ENCODE measurements at places on chromosomes 7 and 10. TPM values are rescaled to one million over a fixed set of nuclear protein-coding genes. Genes with fewer than 3 reads are reported as not detected.

GRCh38 chr7:97145068-97145467, 27.6 kb downstream of the SDHAF3 start:
- peak; percentile 61 for DNase-seq

GRCh38 chr10:79357180-79357579, 9.9 kb downstream of the PPIF start:
- DNase-seq: no peak

GRCh38 chr7:41385996-41386395, 316.9 kb downstream of the INHBA start:
- DNase-seq: peak; percentile 36

GRCh38 chr7:153381275-153382040, 621.9 kb downstream of the ACTR3B start:
- DNase-seq: no peak

DNA sequence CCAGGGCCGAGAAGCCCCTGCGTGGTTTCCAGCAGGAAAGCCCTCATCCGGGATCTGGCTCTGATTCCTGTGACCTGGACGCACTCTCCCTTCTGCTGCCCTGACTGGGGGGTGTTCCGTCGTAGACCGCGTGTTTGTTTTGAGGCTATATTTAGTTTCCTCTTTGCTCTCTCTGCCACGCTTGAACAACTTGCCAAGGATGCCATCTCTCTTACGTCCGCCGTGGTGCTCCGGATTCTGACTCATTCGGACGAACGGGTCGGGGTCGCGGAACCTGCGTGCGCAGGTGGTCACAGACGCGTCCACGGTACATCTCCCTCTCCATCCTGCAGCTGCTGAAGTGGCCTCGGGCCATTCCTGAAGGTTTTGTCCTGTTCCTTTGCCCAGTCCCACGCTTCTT, 10.4 kb upstream of the SORCS3 start:
- no peak for DNase-seq

DNA sequence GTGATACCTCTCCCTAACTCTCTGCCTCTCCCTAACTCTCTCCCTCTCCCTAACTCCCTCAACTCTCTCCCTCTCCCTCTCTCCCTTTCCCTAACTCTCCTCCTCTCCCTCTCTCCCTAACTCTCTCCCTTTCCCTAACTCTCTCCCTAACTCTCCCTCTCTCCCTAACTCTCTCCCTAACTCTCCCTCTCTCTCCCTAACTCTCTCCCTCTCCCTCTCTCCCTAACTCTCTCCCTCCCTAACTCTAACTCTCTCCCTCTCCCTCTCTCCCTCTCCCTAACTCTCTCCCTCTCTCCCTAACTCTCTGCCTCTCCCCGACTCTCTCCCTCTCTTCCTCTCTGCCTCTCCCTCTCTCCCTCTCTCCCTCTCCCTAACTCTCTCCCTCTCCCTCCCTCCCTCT, 2.0 kb upstream of the PTPRN2 start:
- no peak for DNase-seq

DNA sequence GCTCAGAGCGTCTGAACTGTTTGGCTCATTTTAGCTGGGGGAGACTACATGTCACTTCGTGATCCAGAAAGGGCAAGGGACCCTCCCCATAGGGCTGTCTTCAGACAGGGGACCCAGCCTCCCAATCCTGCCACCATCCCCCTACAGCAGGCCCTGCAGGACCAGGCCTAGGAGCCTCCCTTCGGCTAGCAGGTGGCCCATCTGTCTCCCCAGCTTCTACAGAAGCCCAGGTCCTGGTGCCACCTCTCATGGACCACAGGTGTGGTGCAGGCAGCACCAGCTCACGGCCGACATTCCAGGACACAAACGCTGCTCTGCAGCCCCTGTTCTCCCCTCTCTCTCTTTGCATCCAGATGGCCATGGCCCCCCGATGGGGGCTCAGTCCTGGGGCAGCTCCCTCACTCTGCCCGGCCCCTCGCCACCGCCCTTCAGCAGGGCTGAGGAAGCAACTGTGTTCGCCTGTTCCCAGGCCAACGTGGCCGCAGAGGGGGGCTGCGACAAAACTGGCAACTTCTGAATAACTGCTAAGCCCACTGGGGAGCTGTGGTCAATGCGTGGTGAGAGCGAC, 10.3 kb downstream of the TECPR1 start:
- no peak for DNase-seq

- no peak for DNase-seq
Observed at GRCh38 chr7:138002828-138003189, 923 bp upstream of the CREB3L2 start.

RNF32 gene
- 2.8 TPM for total RNA-seq

LRRC61 gene
- total RNA-seq: 0.33 TPM

- DNase-seq: no peak
Observed at GRCh38 chr7:101620991-101621390, 8.1 kb downstream of the MYL10 start.

DNA sequence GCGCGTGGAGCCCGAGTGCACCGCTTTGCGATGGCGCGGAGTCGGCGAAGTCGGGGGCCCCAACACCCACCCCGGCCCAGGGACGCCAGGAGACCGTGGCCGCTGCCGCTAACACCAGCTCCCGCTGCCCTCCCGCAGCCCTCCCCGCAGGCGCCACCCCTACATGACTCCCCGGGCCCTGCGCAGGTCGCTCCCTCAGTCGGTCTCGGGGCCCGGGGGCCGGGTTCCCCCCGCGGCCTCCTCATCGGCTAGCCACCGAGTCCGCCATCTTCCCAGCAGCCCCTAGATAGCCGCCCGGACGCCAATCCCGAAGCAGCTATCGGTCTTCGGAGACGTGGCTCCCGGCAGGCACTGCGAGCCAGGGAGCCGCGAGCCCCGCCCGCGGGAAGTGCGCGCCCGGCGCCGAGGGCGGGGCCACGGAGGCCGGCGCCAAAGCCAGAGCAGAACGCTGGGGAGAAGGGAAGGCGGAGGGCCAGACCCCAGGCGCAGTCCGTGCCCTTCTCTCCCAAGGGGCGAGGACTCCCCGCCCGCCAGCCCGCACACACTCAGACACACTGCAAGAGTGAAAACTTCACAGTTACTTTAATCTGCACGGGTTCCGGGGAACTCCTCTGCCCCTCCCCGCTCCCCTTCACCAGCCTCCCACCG, at the start of gene FASTK:
Gene FASTK, minus strand, starts transcription at position 288 of the 648 bp plus-strand sequence. Its CDS starts 43 bp downstream, at position 245.
- peak; percentile 87 for DNase-seq

- DNase-seq: no peak
Observed at GRCh38 chr10:6892864-6893263, 312.8 kb upstream of the PRKCQ start.

GRCh38 chr7:107939573-107940489, 48.8 kb downstream of the DLD start:
- DNase-seq: peak; percentile 79

DNA sequence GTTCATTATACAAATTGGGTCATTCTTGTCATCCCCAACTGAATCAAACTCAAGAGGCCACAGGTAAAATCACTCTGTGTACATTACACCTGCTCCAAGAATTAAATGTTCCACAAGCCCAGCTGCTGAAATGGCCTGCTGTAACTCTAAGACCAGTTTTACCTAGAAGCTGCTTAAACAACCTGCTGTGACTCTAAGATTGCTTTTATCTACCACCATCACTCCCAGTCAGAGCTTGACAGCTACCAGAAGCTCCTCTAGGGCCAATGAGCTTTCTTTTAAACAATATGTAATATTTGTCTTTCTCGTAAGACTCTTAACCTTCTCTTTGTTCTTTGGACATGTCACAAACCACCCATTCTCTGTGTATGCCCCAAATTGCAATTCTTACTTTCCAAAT, 141.8 kb upstream of the LRGUK start:
- no peak for DNase-seq

GRCh38 chr7:149854611-149855360, 16.6 kb downstream of the ZNF862 start:
- DNase-seq: peak; percentile 62

CPN1 gene
- not detected for total RNA-seq

DNA sequence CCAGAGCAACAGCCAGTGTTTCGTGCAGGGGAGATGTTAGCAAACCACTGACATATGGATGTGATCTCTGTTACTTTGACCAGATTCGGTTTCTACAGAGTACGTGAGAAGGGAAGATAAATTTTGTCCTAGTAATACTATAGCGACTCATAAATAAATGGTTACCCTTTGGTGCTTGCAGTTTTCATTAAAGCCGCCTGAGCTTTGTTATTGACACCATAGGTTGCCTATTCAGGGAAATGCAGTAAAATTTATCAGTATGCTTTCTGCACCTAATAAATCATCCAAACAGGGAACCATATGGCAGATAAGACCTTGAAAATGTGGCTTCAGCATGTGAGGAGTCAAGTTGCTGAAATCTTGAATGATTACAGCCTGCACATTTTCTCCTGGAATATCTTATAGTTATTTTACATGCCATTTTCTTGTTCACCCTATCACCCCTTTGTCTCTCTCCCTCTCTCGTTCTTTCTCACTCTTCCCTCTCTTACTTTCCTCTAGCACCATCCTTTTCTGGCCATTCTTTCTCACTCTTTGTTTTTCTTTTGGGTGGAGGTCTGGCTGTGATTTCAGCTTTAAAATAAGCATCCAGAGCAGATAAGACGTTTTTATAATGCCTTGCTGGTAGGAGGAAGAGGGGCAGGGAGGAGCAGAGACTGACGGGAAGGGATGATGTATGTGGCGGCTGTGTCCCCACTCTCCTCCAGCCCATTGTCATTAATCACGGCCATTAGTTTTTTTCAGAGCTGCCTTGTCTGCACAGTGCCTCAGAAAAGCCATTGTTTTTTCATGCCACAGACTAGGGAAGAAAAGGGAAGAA, 182.5 kb downstream of the LRMDA start:
- DNase-seq: peak; percentile 82

GRCh38 chr7:2709553-2710285, 21.7 kb downstream of the AMZ1 start:
- peak; percentile 40 for DNase-seq

DNA sequence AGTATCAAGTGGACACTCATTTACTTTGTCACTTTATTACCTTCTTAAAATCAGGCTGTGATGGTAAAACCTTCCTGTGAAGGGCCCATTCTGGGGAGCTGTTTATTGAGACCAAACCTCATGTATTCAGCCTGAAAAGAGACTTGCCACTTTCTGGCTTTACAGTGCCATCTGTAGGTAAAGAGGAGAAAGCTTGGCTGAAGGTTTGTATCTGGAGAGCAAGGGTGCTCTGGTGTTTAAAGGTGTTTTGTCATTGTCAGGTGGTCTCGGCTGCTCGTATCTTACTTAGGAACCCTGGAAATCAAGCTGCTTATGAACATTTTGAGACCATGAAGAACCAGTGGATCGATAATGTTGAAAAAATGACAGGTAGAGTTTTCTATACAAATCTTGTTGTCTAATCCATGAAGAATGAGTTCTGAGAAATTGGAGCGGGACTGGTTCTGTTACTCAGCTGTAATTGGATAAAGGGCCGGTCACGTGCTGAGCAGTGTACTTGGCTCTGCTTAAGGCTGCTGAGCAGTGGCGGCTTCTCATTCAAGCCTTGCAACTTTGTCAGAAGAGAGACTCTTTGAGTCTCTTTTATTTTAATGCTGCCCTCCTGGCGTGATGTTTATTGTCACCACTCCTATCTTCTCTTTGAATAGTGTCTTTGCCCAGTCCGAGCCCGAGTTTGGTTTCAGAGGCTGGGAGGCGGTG, 46.9 kb downstream of the AP3M1 start:
- peak; percentile 55 for DNase-seq

DNA sequence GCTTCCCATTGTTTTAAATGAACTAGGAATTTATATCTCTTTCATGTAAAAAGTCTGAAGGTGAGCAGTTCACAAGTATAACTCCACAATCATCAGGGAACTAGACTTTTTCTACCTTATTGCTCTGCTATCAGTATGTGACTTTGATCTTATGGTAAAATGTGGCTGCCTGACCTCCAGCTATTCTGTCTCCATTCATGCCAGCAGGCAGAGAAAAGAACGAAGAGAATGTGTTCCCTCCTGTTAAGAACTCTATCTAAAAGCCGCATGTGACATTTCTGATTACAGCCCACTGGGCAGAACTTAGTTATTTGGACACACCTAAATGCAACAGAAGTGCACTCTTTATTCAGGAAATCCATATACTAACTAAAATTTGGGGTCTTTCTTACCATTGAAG, 102.8 kb upstream of the MBL2 start:
- DNase-seq: no peak

DNA sequence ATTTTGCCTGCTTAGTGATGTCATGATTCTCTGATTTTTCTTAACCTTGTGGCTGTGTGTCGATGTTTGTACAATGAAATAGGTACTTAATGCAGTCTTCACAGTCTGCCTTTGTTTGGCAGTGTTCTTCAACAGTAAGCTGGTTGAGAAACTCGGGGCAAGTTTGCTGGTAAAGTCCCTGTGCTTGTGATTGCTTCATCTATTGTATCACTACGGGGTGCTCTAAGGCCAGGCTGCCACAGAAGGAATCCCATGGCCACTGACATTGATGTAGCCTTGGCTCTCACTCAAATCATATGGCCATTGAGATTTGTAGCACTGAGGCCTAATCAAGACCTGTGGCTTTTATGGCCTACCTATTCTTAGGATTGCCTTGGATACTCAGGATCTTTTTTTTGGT, 33.5 kb upstream of the PRSS37 start:
- DNase-seq: no peak

CPA4 gene
- 20.0 TPM for total RNA-seq

DNA sequence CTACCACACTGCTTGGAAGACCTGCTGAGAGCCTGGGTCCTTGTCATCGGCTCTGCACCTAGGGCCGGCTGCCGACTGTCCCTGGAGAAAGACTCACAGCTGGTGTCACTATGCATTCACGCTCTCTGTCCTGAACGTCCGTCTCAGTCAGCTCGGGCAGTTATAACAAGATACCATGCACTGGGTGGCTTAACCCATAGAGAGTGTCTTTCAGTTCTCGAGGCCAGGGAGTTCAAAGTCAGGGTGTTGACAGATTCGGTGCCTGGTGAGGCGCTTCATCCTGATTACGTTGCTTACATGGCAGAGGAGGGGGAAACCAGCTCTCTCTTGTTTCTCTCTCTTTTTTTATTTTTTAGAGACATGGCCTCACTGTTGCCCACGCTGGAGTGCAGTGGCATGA, 91.1 kb downstream of the SPDYE5 start:
- DNase-seq: no peak

EPDR1 gene
- 43.4 TPM for total RNA-seq

GRCh38 chr7:34242391-34242790, 337.1 kb downstream of the BMPER start:
- no peak for DNase-seq

- DNase-seq: no peak
Observed at GRCh38 chr7:80974396-80975358, 55.8 kb upstream of the SEMA3C start.

DNA sequence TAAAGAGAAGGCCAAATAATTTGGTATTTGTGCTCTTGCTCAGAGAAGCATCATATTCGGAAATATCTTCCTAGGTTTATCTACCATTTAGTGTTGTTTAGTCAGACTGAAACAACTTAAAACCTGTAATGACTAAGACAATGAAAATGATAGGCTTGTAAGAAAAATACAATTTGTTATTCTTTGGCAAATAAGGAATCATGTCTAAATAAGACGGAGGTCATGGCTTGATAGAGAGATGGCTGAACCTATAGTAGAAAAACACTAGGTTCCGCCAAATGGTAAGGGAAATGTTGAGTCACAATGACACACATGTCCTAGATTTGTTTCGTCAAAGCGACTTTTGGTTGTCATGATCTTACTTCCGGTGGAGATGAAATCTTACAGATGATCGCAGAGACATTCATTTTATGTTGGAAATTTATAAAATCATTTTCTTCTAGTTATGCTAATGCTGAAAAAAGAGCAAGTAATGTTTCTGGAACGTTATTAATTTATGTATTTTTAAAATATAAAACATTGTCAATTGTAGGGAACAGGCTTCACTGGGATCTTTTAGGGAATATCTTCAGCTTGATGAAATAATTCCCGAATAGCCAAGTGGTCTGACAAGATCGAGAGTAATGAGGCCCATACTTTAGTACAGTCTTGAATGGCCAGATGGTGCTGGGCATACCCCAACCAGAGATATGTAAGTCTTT, 1.0 kb downstream of the SRGN start:
- peak; percentile 61 for DNase-seq

Measured in fibroblast of lung (primary cell).